Stimulated activated CD4-positive, alpha-beta T cell treated with anti-CD3 and anti-CD28 coated beads, Interleukin-4, amount 100 ng/mL, for 1 hour (primary cell): ENCODE measurements at places on chromosomes 16 and 17.
A peak's percentile ranks its signal among the peaks of the same experiment; 100 is the strongest.

- no peak for DNase-seq
These were observed 6.1 kb downstream of the TBX21 start for GRCh38 chr17:47739150-47739549.

GRCh38 chr16:55325080-55325447 lies 1.1 kb downstream of the IRX6 start:
- DNase-seq: no peak

DNA sequence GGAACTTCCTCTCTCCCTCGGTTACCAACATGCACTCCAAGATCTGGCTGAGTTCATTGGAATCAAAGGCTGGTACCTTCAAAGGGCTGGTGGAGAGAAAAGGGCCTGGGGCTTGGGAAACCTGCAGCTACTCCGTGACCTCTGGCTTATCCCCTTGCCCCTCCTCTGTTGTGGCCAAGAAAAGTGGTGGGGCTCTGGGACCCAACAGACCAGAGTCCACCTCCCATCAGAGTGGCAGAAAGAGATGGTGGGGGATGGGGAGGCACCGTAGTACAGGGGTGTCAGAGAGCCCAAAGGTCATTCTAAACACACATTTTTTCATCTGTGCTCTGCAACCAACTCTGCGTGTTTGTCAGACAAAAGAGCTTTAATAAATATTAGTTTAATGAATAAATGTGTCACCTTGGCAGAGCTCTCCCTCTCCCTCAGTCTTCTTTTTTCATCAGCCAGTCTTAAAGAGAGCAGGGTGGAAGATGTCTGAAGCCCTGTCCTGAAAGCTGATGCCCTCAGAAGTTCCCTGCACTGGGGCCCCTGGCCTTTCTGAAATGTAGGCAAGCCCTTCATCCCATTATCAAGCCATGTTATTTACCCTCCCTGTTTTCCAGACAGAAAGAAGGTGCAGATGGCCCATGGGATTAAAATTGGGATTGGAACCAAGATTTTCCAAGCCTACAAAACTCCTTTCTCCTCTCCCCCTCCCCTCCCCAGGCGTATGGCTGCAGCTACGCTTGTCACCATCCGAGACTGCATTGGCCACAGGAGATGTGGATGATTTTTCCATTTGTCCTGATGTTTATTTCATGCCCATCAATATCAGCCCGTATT lies 227.3 kb downstream of the CCDC182 start:
- no peak for DNase-seq

- DNase-seq: no peak
These were observed 202.2 kb upstream of the CHMP6 start for GRCh38 chr17:80789356-80789902.

DNA sequence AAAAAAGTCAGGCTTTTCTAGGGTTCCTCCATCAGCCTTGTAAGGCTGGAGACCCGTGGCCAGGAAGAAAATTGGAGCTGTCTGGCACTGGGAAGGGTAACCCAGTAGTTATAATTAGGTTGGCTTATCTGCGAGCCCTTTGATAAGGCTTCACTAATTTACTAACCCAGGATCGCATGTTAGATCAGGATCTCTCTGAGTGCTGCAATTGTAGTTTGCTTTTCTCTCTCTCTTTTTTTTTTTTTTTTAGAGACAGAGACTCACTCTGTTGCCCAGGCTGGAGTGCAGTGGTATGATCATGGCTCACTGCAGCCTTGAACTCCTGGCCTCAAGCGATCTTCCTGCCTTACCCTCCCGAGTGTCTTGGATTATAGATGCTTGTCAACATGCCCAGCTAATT lies 17.0 kb downstream of the ABCC1 start:
- DNase-seq: no peak

DNA sequence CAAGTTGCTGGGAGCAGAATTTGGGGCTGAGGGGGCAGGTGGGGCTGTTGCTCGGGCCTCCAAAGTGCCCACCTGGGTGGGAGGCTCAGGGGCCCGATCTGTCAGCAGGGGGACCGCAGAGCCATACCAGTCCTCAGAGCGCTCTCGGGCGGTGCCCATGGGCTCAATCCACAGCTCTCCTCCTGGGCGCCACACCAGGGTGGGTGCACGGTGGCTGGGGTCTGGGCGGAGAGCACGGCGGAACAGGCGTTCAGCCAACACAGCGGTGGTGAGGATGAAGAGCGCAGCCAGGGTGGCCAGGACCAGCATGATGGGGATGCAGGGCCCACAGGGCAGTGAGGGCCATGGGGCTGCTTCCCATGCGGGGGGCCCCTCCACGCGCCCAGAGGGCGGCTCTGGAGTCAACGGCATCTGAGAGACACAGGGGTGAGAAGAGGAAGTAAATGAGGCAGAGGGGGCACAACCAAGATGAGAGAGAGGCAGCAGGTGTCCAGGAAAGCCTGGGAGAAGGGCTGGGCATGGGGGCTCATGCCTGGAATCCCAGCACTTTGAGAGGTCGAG lies 1.2 kb downstream of the C16orf54 start:
- peak; percentile 7 for DNase-seq

GRCh38 chr16:68533937-68534336 lies 5.2 kb upstream of the ZFP90 start:
- DNase-seq: no peak

- no peak for DNase-seq
These were observed 13.3 kb upstream of the MRPL38 start for GRCh38 chr17:75917917-75918445.

GRCh38 chr16:80164966-80165550 lies 375.7 kb upstream of the DYNLRB2 start:
- DNase-seq: no peak

DNA sequence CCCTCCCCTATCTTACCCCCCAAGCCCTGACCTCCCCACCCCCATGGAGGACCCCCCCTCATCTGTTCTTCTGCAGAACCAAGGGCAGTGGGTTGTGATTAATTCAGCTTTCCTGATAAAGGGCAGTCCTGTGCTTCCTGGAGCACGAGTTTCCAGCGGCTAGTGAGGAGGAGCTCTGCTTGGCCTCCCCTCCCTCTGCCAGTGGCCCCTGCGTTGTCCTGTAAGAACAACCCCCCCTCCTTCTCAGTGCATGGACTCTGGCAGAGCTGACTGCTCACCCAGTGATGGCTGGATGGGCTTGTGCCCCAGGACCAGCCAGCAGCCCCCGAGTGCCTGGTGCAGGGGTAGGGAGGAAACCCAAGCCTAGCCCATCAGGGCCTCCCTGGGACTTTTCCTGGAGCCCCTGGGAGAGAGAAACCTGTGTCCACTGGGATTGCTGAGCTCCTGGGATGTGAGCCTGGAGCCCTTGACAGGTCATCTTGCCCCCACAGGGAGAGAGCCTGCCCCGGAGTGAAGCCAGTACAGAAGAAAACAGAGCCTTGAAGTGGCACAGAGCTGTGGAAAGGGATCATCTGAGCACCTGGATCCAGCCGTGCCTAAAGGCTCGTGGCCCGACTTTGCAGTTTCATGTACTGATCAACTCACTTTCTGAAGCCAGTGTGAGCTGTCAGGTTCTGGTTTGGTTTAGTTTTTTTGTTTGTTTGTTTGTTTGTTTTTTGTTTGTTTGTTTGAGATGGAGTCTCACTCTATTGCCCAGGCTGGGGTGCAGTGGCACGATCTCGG lies 26.5 kb downstream of the MMP15 start:
- DNase-seq: no peak

DNA sequence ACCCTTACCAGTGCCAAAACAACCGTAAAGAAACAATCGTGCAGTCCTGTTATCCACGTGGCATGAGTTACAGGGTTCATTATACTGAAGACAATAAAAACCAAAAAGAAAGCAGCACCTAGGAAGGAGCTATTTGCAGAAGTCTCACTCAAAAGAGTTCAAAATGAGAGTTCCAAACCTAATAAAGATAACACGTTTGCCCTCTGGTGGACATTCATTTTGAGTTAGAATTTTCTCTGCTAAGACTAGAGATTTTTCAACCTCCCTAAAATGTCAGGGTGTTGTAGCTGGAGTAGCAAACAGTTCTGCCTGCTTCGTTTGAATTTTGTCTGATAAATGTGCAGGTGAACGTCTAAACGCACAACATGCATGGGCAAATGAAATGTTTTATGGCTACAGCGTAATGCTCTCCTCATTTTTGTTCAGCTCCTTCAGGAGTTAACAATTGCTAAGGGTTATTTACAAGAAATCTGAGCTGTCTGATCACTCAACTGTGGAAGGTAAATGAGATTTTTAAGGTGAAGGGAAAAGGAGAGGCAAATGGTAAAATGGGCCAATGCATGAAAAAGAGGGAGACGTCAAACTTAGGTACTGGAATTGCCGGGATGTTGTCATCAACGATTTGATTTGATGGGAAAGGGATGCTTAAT lies 1067.9 kb upstream of the EEF2KMT start:
- DNase-seq: no peak

GRCh38 chr16:72658888-72659717 lies 388.8 kb downstream of the ZFHX3 start:
- DNase-seq: no peak
